Activated CD8-positive, alpha-beta T cell treated with anti-CD3 and anti-CD28 coated beads for 36 hours (primary cell): ENCODE measurements at places on chromosomes 6 and 20. TPM values are rescaled to one million over a fixed set of nuclear protein-coding genes. Genes with fewer than 3 reads are reported as not detected.

DNA sequence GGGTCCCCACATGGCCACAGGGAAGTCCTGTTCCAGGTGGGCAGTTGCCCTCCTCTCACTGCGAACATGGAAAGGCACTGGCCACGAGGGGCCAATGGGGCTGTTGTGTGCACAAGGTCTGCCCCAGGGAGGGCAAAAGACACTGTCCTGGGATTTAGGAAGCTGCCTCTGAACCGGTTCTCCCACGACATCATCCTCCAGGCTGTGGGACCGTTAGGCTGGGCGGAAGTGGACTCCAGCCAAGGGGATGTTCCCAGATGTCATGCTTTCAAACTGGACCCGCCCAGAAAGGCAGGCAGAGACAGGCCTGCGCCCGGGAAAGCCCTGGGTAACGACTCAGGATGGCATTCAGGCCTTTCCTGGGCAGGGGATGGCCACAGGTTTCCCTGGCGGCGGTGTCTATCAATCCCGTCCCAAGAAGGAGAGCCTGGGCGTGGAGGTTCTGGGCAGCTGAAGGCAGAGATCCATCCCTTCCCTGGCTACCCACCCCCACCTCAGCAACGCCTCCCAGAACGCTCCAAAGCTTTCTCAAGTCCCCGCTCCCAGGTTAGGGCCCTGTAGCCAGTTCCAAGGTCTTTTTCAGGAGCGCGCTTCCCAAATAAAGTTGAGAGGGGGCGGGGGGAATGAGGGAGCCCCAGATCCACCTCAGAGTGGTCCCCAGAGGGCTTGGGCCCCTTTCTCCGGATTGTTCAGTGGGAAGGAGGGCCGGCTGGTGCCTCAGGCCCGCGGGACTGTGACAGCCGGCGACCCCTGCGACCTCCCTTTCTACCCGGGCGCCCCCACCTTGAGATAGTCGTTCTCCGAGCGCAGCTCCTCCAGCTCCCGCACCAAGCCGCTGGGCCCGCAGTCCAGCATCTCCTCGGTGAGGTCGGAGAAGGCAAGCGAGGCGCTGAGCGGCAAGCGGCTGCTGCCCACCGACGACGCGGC, 13.8 kb upstream of the TLDC2 start:
- no peak for DNase-seq
- no peaks in the 10 kb centered on the region for H3K36me3 ChIP-seq

DNA sequence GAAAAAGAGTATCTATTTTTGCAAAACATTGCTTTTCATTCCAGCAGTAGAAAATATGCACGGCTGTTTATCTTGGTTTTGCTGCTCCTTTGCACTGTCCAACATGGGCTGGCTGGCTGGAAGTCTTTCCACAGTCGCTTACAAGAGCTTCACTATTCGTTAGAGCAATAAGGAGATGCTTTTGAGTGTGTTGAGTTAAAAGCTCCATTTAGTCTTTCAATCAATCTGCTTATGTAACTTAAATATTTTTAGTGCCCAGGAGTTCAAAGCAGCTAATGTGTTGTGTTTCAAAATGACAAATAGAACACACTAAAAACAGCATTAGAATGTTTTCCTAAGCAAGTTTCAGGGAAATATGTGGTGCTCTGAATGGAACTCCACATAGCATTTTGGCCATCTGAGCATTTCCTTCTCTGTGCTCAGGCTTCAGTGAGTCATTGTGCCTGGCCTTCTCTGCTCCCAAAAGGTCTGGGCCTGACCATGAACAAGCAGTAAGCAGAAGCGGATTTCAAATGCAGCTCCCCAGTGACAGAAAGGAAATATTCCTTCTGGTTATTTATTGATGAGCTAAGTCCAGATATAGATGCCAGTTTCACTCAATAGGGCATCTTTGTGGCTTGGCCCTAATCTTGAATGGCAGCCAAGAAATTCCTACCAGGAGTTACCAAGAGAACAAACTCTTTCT, 580.3 kb downstream of the TENT5A start:
- H3K27ac ChIP-seq: no peak overlapping the region
- no peak overlapping the region for H3K4me3 ChIP-seq
- no peak for DNase-seq

- no peak overlapping the region for H3K4me3 ChIP-seq
- no peak overlapping the region for H3K27ac ChIP-seq
- H3K27me3 ChIP-seq: no peaks in the 10 kb centered on the region
- no peaks in the 10 kb centered on the region for H3K36me3 ChIP-seq
- DNase-seq: no peak
- H3K4me1 ChIP-seq: no peaks in the 10 kb centered on the region
Measured at GRCh38 chr6:113403966-113404595, 453.1 kb upstream of the MARCKS start.

DNA sequence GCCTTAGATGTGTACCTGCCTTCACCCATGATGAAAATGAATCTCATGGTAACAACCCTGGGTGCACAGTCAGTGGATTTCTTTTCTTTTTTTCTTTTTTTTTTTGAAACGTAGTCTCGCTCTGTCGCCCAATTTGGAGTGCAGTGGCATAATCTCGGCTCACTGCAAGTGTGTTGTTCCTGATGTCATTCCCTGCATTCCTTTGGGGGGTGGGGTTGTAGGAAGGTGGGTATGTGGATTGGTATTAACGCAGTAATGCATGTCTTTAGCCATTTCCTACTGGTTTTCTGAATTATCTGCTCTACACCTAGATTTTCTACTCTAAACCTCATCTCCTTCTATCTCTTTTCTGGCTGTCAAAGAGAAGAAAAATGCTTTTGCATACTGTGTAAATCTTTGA, 146.6 kb downstream of the RNF144B start:
- no peaks in the 10 kb centered on the region for H3K36me3 ChIP-seq
- no peaks in the 10 kb centered on the region for H3K4me1 ChIP-seq
- H3K27ac ChIP-seq: no peak overlapping the region
- H3K4me3 ChIP-seq: no peak overlapping the region
- peaks cover 20% of the 10 kb centered on the region for H3K27me3 ChIP-seq
- no peak for DNase-seq

GRCh38 chr20:36647196-36648121, 1.5 kb upstream of the SLA2 start:
- DNase-seq: no peak
- H3K4me1 ChIP-seq: peaks cover 28% of the 10 kb centered on the region
- H3K4me3 ChIP-seq: peak overlapping the region; percentile 39
- no peaks in the 10 kb centered on the region for H3K27me3 ChIP-seq
- H3K27ac ChIP-seq: peak overlapping the region; percentile 67

GRCh38 chr6:79780881-79781280, 149.8 kb downstream of the SH3BGRL2 start:
- H3K4me1 ChIP-seq: peaks cover 10% of the 10 kb centered on the region
- no peak overlapping the region for H3K27ac ChIP-seq
- peaks cover 3% of the 10 kb centered on the region for H3K27me3 ChIP-seq
- H3K36me3 ChIP-seq: no peaks in the 10 kb centered on the region
- no peak overlapping the region for H3K4me3 ChIP-seq

DNA sequence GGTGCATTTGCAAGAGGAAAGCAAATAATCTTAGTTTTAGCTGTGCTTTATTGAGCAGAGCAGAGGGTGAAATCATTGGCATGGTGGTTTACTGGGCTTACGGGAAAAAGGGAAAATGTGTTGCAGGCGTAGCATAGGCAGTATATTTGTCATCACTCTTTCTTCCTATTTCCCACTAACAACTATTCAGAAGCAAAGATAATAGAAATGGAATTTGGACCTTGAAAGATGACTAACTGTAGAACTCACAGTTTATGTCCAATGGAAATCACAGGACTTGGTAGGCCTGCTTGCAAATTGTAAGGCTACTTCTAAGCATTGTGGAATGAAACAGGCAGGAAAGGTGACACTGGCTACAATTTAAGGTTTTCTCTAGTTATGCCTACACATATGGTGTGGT, 611.9 kb upstream of the MAN1A1 start:
- H3K4me1 ChIP-seq: no peaks in the 10 kb centered on the region
- no peak for DNase-seq
- no peaks in the 10 kb centered on the region for H3K27me3 ChIP-seq
- H3K27ac ChIP-seq: no peak overlapping the region

DNA sequence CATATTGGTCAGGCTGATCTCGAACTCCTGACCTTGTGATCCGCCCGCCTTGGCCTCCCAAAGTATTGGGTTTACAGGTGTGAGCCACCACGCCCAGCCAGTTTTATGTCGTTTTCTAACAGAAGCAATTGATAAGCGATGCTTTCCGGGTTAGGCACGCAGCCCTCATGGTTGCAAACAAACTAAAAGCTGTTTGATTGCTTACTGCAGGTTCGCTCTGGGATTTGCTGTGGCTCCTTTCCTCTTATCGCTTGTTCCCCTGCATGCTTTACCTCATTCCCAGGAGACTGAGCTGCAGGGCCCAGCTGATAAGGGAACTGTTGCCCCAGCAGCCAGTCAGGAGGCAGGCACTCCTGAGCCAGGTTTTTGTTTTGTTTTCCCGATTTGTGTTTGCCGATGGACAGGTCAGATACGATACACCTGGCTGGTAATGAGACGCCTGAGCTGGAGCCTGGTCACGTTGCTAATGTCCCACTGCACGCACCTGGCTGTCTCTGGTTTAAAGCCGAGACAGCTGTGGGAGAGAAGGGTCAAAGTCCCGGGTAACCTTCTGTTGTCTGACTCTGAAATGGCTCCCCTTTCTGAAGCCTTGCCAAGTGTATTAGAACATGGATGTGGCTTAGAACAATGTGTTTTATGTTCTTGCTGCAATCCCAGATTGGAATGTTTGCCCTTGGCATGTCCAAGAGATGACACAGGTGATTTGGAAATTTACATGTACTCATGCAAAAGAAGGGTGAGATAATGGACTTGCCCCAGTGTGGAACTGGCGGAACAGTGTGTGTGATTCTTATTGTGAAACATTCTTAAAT, 19.9 kb downstream of the DSP start:
- DNase-seq: no peak
- peaks cover 26% of the 10 kb centered on the region for H3K27me3 ChIP-seq
- H3K27ac ChIP-seq: no peak overlapping the region

- H3K27me3 ChIP-seq: no peaks in the 10 kb centered on the region
- peaks cover 38% of the 10 kb centered on the region for H3K36me3 ChIP-seq
- DNase-seq: no peak
- no peak overlapping the region for H3K27ac ChIP-seq
- peaks cover 63% of the 10 kb centered on the region for H3K4me1 ChIP-seq
Measured at GRCh38 chr6:138948546-138949179, 39.4 kb downstream of the REPS1 start.

SYCP2L gene
- 0.32 TPM for total RNA-seq

- peaks cover 21% of the 10 kb centered on the region for H3K36me3 ChIP-seq
- H3K4me3 ChIP-seq: no peak overlapping the region
- H3K27ac ChIP-seq: peak overlapping the region; percentile 100
- peaks cover 43% of the 10 kb centered on the region for H3K4me1 ChIP-seq
- DNase-seq: no peak
Measured at GRCh38 chr6:158027590-158028285, 46.1 kb downstream of the SYNJ2 start.

ARFGEF2 gene
- total RNA-seq: 22.7 TPM

DNA sequence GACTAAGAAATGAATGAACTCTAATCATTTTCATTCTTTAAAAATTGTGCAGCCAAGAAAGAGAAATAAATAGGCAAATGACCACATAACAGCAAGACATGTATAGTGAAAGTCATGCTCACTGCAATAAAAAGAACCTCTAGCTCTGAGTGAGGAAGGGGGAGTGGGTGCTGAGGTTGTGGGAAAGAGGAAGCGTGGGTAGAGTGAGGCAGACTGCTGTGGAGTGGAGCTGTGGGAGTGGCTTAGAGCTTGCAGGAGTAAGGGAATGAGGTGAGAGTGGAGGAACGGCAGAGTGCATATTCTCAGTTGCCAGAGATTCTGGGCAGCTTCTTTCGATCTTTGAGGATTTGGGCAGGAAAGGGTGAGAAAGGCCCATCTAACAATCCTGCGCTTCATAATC, 10.4 kb downstream of the DEFB129 start:
- no peaks in the 10 kb centered on the region for H3K27me3 ChIP-seq
- peaks cover 14% of the 10 kb centered on the region for H3K4me1 ChIP-seq
- peak; percentile 41 for DNase-seq
- H3K4me3 ChIP-seq: peak overlapping the region; percentile 58
- no peaks in the 10 kb centered on the region for H3K36me3 ChIP-seq

GRCh38 chr6:25070547-25071366, 135.0 kb upstream of the RIPOR2 start:
- peak overlapping the region; percentile 94 for H3K27ac ChIP-seq
- DNase-seq: peak; percentile 92
- peak overlapping the region; percentile 68 for H3K4me3 ChIP-seq
- no peaks in the 10 kb centered on the region for H3K27me3 ChIP-seq
- no peaks in the 10 kb centered on the region for H3K36me3 ChIP-seq
- peaks cover 6% of the 10 kb centered on the region for H3K4me1 ChIP-seq

DNA sequence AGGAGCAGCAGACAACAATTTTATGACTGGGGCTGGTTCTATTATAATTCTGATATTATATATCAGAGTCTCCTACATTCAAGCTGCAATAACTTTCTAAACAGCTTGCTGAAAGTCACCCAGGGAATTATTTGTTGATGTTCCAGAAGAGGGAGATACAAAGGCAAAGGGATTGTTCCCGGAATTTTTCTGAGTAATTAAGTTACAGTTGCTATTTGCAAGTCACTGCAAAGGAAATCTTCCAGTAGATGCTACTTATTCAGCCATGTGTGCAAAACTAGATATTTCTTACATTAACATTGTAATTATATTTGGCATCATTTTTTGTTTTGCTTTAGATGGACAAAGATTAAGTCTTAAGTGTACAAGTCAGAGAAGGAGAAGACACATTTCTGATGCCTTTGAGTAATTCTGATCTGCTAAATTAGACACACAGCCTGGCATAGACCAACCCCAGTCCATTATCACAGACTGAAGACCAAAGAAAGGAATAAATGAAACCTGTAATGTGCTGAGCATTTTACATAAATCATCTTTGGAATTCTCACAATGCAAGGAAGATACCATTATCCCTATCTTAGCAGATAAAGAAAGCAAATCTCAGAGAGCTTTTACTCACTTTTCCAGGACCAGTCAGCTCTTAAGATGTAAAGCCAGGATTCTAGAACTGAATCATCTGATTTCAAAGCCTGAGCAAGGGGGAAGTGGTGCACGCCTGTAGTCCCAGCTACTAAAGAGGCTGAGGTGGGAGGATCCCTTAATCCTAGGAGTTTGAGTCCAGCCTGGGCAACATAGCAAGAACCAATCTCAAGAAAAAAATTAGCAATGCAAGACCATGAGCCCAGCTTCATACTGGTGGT, 62.6 kb upstream of the AKAP12 start:
- no peak overlapping the region for H3K27ac ChIP-seq
- H3K4me3 ChIP-seq: no peak overlapping the region
- no peaks in the 10 kb centered on the region for H3K36me3 ChIP-seq
- peaks cover 10% of the 10 kb centered on the region for H3K27me3 ChIP-seq

DNA sequence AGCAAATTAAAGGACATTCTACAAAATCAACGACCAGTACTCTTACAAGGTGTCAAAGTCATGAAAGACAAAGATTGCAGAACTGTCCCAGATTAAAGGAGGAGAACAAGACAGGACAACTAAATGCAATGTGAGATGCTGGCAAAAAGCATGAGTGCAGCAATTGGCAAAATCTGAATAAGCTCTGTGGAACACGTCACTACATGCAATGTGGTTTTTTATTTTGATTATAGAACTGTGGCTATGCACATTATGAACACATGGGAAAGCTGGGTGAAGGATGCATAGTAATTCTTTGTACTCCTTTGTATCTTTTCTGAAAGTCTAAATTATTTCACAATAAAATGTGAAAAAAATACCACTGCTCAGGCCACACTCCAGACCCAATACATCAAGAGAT, 509.4 kb downstream of the KIF16B start:
- no peaks in the 10 kb centered on the region for H3K36me3 ChIP-seq
- no peaks in the 10 kb centered on the region for H3K4me1 ChIP-seq
- no peak for DNase-seq
- no peaks in the 10 kb centered on the region for H3K27me3 ChIP-seq
